Kidney tubule cell (primary cell): ENCODE measurements at places on chromosomes 3 and 15.
A peak's percentile ranks its signal among the peaks of the same experiment; 100 is the strongest.

DNA sequence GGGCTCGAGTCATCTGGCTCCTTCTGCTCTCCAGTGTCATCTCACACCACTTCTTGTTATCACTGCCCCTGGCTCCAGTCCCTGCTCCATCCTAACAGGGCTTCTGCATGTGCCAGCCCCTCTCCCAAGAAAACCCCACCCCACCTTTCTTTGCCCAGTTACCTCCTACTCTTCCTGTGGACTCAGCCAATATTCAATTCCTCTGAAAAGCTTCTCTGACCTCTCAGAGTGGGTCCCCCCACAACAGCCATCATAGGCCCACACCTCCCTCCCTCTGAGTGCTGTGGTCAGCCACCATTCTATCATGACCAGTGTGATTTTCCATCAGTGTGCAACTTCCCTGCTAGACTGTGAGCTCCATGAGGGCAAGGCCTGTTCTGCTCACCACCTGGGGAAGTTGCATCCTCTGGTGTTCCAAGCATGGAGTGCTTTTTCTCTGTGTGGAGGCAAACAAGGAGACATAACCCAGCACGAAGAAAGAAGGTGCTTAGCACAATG is 71.6 kb downstream of the ADCY5 start:
- no peak for DNase-seq

GRCh38 chr15:33913459-33913858 is 54.8 kb upstream of the CHRM5 start:
- no peak for DNase-seq

DNA sequence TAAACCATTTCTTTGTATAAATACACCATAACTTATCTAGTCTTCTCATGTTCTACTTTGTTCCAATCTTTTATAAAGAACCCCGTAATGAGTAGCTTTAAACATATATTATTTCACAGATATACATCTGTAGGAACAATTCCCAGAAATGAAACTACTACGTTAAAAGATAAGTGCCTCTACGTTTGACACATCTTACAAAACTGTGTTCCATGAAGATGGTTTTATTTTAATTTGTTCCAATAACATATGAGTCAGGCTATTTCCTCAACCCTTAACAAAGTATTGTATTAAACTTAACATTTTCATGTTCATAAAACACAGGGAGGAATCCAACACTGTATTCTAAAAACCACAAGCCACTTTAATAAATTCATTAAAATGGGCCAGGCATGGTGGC is 52.9 kb downstream of the TRPM7 start:
- no peak for DNase-seq

GRCh38 chr3:12495749-12496452 is 11.6 kb downstream of the TSEN2 start:
- DNase-seq = no peak

DNA sequence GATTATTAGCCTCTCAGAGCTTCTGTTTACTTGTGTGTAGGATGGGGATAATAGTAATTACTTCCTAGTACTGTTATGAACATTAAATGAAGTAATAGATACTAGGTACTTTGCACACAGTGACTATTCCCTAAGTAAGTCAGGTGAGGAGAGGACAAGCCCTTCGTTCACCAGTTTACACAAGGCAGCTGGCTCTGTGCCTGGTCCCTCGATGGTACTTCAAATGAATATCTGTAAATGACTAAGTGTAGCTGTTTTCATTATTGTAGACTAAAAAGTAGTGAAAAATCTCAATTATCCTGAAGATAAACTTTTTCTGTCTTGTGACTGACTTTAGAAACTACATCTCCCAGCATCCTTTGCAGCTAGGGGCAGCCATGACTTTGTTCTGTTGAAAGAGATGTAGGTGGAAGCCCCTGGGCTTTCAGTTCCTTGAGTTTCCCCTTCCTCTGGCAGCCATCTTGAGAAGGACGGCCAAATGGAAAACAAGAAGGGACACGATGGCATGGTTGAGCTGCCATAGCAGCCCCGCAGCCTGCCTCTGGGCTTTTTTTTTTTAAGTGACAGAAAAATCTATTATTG is 11.7 kb upstream of the WNT7A start:
- DNase-seq = no peak

GRCh38 chr3:188863999-188864406 is 307.8 kb upstream of the TPRG1 start:
- DNase-seq = no peak

DNA sequence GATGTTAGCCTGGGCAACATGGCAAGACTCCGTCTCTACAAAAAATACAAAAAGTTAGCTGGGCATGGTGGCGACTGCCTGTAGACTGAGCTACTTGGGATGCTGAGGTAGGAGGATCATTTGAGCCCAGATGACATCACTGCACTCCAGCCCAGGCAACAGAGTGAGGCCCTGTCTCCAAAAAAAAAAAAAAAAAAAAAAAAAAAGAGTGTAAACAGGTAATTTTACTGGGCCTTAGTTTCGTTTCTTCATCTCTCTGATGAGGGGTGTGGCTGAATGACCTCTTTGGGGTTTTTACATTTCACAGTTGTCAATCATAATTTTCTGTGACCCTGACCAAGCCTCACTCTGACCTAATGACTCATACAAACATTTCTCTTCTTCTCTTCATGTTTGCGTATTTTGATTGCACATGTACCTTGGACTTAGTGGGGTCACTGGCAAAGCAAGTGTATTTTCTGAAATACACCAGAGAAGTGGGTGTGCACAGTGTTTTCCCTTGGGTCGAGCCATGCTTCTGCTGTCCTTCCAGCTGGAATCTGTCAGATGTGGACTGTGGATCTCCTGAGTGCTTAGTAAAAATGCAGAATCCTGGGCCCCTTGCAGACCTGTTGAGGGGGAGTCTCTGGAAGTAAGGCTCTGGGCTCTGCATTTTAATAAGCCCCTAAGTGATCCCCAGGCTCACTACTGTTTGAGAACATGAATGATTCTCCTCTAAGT is 140.5 kb downstream of the FNDC3B start:
- DNase-seq = no peak

DNA sequence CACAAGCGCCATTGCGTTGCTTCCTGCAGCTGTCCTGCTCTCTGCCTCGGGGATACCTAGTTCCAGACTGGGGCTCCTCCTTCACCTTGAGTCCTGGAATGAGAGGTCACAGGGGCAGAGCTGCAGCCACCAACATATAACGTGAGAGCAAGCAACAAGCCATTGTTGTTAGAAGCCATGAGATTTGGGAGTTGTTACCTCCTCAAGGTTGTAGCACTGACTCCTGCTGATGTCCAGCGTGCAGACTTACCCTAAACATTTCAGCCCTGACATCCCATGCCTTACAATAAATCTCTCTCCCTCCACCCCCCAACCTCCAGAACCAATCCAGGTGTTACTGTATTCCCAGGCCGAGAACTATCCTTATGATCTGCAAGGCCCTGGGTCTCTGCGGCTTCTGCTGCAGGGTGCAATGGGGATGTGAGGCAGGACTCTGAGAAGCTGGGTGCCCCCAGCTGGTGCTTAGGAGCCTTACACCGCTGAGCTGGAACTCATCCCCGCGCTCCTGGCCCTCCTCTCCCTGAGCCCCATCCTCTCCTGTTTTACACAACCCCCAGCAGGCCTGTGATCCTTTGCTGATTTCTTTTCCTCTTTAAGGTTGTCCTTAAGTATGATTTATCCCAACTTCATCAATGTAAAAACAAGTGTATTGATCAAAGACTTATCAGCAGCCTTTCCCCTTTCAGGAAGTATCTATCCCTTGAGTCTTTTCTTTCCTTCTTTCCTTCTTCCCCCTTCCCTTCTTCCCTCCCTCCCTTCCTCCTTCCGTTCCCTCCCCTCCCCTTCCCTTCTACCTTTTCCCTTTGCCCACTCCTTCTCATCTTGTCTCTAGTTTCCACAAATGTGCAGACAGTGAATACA is 84.2 kb upstream of the ABHD2 start:
- DNase-seq = peak; percentile 36

DNA sequence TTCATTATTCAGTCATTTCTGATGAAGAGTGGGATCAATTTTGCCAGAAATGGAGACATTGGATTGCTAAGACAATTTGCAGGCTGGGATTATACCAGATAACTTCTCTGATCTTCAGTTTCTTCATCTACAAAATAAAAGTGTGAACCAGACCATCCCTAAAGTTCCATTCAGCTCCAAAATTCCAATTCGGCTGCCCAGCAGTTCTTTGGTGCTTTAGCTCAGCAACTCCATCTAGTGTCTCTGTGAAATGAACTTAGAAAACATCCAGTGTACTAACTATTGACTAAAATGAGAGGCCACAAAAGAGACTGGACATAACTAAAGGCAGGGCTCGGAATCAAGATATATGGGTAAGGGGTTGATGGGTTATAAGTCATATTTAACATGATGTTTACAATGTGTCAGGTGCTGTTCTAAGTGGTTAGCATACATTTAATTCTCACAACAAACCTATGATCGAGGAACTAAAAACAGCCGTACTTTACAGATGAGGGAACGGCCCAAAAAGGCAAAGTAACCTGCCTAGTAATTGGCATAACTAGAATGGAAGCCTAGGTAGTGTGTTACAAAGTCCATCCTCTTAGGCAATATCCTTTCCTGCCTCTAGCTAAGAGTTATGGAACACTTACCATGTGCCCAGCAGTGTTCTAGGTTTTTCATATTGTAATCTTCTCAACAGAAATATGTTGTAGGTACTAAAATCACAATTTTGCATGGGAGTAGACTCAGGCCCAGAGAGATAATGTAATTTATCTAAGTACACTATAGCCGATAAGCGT is 17.0 kb downstream of the THAP10 start:
- no peak for DNase-seq

GRCh38 chr3:197801891-197802778 is 11.1 kb downstream of the LRCH3 start:
- DNase-seq = peak; percentile 11

- no peak for DNase-seq
Observed at GRCh38 chr3:140189267-140189666, 254.3 kb downstream of the CLSTN2 start.

- DNase-seq = no peak
Observed at GRCh38 chr3:40321818-40322217, 12.3 kb downstream of the EIF1B start.

GRCh38 chr3:127070776-127071175 is 87.9 kb downstream of the PLXNA1 start:
- DNase-seq = no peak

DNA sequence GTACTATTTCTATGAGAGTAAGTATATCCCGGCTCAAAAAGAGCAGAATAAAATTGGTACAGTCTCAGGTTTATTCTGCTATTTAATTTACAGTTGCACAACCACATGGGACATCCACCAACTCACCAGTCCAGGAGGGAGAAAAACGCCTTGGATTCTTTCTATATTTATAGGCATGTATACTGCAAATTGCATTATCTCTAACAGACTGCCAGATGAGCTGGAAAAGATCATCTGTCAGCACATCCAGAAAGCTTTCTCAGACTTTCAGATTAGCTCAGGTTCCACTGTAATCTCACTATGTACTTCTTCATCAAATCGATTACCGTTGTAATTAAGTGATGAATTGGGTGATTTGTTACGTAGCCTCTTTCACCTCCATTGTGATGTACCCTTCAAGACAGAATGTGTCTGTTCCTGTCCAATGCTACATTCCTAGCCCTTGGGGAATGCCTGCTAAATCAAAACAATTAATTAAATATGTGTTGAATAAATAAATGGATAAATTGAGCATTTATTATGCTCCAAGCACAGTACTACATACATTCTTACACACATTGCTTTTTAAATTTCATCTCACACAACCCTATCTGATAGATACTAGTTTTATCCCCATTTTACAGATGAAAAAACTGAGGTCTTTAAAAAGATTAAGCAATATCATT is 38.1 kb upstream of the TMC3 start:
- no peak for DNase-seq

GRCh38 chr3:9837701-9838582 is 5.9 kb downstream of the RPUSD3 start:
- no peak for DNase-seq

DNA sequence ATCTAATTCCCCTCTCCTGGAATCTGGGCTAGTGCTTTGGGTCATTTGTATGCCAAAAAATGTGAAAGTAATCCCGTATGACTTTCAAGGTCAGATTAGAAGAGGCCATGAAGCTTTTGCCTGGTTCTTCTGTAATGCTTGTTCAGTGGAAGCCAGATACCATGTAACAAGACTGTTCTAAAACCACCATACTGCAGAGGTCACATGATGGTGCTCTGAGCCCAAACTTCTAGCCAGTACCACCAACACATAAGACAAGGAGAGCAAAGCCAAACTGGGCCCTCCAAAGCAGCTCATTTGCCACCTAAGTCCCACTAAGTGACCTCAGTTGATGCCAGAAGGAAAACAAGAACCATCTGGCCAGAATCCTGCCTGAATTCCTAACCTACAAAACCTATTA is 64.3 kb upstream of the MELTF start:
- DNase-seq = no peak

- DNase-seq = no peak
Observed at GRCh38 chr3:36988356-36988755, 4.6 kb downstream of the EPM2AIP1 start.

GRCh38 chr3:196969660-196970546 is 1.3 kb upstream of the PIGZ start:
- peak; percentile 66 for DNase-seq

GRCh38 chr3:36543276-36543997 is 163.1 kb downstream of the STAC start:
- DNase-seq = no peak

- DNase-seq = no peak
Observed at GRCh38 chr3:120726791-120727190, 15.5 kb downstream of the RABL3 start.

DNA sequence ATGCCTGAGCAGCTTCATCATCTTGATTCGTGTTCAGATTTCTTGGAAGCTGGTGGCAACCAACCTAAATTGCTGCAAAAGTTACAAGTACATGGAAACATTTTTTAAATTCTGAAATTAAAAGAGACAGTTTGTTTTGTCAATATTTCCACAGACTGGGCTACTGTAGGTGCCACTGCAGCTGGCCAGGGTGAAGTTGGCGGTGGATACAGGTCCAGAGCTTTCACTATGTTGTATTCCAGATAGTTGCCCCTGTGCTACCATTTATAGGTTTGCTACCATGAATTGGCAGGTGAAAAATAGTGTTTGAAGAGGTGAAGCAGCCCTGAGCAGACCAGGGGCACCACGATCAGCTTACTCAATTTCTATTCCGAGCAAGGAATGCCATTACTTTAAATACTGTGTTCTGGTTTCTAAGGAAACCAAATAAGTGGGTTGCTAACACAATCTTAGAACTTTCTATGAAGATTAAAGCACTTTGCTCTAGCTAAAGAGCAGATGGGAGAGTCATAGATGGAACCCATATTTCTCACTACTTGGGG is 21.2 kb upstream of the SHC4 start:
- no peak for DNase-seq

- peak; percentile 8 for DNase-seq
Observed at GRCh38 chr3:159158213-159158612, 356.4 kb downstream of the MFSD1 start.

DNA sequence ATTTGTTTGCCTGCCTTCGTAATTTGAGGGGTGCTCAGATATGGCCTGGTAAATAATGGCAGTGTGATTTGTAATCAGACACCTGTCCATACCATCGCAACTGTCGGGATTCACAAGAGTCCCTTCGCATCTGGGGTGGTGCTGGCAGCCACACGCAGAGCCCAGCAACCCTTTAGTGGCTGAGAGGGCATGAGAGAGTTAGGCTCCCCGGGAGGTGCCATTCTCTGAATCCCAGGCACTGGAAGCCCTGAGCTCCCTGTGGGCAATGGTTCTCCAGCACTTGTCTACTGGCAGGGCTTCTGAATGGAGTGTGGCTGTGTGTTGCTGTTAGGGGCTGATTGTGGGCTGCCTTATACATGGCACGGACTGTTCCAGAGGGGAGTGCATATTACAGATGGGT is 230.1 kb downstream of the EBLN2 start:
- no peak for DNase-seq
